ENCODE measurements at places on chromosomes 4 and X.

- no peak for DNase-seq
Measured at GRCh38 chr4:42954963-42955669, 62.6 kb downstream of the GRXCR1 start.

DNA sequence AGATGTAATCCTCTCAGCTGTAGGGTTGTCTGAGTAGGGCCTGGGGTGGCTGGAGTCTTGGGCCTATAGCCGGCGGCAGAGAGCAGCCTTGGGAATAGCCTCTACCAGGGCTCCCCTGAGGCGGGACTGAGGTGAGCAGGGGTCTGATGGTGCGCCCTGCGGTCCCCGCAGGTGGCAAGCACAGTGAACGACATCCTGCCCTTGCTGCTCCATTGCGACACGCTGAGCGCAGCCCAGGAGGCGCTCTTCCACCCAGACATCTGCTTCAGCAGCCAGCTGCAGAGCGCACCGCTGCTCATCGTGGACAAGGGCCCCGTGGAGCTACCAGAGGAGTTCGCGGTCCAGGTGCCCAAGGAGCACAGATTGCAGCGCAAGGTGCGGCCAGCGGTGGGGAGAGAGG lies 317.0 kb downstream of the ADGRL3 start:
- DNase-seq, result no peak

GRCh38 chr4:4899202-4899925 lies 39.9 kb downstream of the MSX1 start:
- no peak for DNase-seq

- DNase-seq, result peak; percentile 13
Measured at GRCh38 chr4:153326513-153326912, 18.0 kb upstream of the MND1 start.

DNA sequence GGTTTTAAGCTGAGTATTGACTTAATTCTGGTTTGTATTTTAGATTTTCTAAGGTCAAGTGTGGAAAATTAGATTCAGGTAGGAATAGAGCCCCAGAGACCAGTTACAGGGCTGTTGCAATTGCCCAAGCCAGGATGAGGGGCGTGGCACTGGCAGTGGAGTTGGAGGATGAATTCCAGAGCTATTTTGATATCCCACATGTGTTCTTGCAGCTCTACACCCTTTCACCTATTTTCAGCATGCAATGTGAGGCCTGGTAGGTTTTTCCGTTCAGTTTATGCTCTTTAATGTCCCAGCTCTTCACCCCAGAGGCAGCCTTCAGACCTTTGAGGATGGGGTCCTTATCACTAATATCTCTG lies 17.9 kb upstream of the OGT start:
- peak; percentile 36 for DNase-seq

DNA sequence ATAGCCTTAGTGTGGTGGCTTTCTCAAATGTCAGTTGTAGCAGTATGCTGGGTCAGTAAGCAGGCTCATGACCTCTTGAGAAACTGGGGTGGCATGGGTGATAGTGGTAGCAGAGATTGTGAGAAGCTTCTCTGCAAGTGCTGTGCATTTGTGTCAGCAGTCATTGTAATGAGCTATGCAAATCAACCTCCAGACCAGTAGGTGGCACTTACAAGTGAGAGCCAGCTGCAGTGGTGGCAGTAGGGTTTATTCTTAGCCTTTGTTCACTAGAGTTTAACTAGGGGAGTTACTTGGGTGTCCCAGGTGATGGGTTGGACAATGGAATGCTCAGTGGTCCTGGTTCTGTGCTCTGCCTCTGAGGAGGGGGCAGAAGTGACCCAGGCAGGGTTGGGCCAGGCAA lies 818.7 kb downstream of the PCDH7 start:
- no peak for DNase-seq

GRCh38 chr4:79181190-79181589 lies 144.7 kb downstream of the NAA11 start:
- DNase-seq, result peak; percentile 9

- peak; percentile 45 for DNase-seq
Measured at GRCh38 chr4:73869130-73870055, at the start of gene CXCL1. Gene CXCL1, plus strand, starts transcription at chr4:73869393. Its CDS starts 78 bp downstream, at chr4:73869471.

- DNase-seq, result no peak
Measured at GRCh38 chr4:42632653-42633382, 24.1 kb downstream of the ATP8A1 start.

GRCh38 chr4:184416913-184417734 lies 57.2 kb downstream of the IRF2 start:
- DNase-seq, result no peak

DNA sequence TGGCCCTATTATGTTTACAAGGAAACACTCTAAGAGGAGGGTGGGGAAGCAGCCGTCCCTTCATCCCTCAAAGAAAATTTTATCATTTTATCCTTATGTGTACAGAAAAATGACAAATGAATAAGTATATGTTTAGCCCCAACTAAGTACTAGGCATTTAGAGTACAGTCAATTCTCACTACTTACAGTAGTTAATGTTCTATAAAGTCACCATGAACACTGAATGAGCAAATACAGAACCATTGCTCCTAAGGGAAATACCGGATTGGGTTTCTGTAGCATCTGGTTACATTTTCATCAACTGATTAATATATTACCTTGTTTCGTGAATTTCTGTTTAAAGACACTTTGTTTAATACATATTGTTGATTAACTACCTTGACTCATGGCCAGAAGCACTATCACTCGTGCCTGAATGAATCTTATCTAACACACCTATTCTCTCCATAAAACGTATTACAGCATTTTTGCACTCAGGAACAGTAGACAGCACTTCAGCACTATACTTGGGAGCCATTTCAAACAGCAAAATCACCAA lies 109.3 kb downstream of the ASB9 start:
- no peak for DNase-seq

GRCh38 chr4:84224522-84224921 lies 274.6 kb downstream of the NKX6-1 start:
- no peak for DNase-seq

DNA sequence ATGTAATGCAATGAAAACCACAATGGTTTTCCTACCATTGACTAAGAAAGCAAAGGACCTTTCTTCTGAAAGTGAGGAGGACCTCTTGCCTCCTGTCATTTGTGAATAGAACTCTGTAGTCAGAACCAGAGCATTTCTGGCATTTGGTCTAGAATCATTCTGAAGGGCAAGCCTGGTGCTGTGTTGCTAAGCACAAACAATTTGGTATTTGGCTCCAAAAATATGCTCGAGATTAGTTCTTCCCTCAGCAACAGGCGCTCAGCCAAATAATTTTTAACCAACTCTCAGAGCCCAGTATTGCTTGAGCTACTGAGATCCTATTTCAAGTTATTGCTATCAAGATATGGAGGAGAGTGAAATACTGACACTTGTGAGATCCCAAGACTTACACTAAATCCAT lies 71.0 kb downstream of the SNCA start:
- DNase-seq, result peak; percentile 46

- DNase-seq, result peak; percentile 15
Measured at GRCh38 chrX:64975491-64975890, 759 bp downstream of the ZC4H2 start.

DNA sequence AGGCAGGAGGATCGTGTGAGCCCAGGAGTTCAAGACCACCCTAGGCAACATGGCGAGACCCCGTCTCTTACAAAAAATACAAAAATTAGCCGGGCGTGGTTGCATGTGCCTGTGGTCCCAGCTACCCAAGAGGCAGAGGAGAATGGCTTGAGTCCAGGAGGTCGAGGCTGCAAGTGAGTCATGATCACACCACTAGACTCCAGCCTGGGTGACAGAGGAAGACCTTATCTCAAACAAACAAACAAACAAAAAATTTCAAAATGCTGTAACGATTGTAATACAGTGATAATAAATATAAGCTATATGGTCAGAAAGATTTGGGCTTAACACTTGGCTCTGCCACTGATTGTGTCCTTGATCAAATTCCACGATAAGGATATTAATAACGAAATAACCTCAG lies 24.2 kb downstream of the SLC25A4 start:
- no peak for DNase-seq

GRCh38 chr4:122331195-122331594 lies 47.6 kb upstream of the ADAD1 start:
- DNase-seq, result no peak

GRCh38 chr4:168337550-168337940 lies 19.0 kb upstream of the DDX60 start:
- DNase-seq, result peak; percentile 39

DNA sequence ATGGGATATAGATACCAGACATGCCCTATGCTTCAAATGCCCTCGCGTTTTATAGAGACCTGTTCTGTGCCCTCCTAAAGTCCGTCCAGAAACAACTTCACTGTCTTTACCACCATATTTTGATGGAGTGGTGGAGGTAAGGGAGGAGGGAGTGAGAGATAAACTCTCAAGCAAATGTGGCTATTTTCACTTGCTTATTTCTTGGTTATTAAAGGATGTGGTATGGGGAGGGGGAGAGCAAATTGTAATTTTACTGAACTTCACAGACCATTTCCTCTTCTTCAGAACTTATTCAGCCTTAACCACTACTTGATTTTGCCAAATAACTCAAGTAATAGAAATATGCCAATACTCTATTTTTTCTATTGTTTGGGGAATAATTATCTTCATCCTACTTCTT lies 31.5 kb downstream of the GPR174 start:
- DNase-seq, result no peak

DNA sequence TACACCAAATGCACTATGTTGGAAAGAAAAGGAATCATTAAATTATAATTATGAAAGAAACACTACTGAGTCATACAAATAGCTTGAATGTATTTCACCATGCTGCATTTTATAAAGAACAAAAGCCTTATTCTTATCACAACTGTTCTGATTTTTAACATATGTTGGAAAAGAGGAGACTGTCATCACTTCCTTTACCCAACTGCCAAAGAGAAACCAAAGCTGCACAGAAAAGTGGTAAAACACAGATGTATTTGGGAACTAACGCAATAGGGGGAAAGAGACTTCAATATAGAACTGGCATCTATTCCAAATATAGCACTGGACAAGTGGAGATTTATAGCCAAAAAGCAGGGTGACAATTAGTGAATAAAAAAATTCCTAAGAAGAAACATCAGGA lies 181.0 kb downstream of the SPANXN3 start:
- DNase-seq, result no peak

GRCh38 chr4:83223781-83224180 lies 60.8 kb downstream of the COQ2 start:
- DNase-seq, result peak; percentile 14

All from EH (cell line).